ENCODE measurements at places on chromosomes 11 and 22.

GRCh38 chr22:45163099-45163450 is 650 bp upstream of the NUP50 start:
- DNase-seq: no peak

DNA sequence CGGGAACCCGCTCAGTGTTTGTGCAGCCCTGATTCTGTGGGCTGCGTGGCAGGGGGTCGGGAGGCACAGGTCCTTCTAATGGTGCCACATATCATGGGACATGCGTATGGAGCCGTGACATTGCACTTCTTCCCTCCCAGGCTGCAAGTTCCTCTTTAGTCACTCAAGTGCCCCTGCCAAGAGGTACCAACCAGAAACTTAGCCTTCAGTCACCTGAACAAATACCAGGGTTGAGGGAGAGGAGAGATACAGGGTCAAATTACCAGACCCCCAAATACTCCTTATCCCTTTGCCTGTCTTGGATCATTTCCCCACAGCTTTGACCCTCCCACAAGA is 209.1 kb downstream of the BUD13 start:
- no peak for DNase-seq

DNA sequence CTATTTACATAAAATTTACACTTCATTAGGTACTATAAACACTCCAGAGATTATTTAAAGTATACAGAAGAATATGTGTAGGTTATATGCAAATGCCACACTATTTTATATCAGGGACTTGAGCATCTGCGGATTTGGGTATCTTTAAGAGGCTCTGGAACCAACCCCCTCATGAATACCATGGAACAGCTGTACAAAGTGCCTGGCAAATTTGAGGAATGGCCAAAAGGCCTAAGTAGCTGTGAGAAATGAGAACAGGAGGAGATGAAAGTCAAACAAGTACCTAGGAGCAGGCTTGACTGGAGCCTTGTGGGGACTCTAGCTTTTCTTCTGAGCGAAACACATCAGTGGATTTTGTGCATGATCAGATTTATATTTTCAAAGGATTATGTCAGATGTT is 149.3 kb downstream of the RBFOX2 start:
- DNase-seq: no peak

DNA sequence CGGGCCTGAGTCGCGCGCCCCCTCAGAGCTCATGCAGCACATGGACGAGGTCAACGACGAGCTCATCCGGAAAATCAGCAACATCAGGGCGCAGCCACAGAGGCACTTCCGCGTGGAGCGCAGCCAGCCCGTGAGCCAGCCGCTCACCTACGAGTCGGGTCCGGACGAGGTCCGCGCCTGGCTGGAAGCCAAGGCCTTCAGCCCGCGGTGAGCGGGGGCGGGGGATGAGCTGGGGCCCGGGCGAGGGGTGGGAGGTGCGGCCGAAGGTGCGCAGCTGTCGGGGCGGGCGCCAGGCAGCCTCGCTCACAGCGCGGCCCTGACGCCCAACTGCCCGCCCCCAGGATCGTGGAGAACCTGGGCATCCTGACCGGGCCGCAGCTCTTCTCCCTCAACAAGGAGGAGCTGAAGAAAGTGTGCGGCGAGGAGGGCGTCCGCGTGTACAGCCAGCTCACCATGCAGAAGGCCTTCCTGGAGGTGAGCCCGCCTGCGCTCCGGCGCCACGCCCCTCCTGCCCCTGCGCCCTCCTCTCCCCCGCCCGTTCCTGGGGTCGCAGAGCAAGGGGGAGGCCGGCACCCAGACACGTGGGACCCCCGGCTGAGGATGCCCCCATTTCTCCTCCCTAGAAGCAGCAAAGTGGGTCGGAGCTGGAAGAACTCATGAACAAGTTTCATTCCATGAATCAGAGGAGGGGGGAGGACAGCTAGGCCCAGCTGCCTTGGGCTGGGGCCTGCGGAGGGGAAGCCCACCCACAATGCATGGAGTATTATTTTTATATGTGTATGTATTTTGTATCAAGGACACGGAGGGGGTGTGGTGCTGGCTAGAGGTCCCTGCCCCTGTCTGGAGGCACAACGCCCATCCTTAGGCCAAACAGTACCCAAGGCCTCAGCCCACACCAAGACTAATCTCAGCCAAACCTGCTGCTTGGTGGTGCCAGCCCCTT is 20.5 kb downstream of the EPS8L2 start:
- DNase-seq: no peak

GRCh38 chr11:128565881-128566280 is 21.5 kb downstream of the ETS1 start:
- DNase-seq: no peak

- DNase-seq: no peak
Observed at GRCh38 chr11:117319214-117319840, 3.3 kb upstream of the BACE1 start.

DNA sequence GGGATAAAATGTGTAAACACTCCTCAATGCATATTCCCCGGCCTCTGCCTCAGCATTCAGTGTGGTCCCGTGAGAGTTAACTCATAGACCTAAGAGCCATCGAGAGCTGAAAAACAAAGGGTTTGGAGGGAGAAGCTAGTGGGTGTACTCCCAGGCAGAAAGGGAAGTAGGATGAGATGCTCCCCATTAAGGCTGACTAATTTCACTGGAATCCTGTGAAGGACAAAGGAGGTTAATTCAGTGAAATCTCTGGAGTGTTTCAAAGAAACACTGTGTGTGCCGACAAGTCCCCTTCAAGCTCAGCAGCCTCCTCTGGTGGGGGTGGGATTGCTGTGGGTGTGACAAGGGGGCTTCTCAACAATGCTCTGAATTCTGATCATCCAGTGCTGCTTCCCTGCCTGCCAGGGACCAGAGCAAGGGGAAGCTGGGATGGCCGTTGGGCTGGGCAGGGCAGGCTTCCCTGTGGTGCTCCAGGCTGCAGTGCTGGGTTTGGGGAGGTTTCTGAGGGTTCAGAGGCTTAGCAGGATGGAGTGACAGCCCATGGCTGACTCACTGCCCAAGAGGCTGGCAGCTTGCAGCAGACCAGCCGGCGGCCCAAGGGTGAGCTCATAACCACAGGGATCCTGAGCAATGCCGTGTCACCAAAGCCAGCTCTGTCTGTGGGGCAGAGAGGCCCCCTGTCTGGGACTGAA is 61.4 kb upstream of the BMAL1 start:
- no peak for DNase-seq

DNA sequence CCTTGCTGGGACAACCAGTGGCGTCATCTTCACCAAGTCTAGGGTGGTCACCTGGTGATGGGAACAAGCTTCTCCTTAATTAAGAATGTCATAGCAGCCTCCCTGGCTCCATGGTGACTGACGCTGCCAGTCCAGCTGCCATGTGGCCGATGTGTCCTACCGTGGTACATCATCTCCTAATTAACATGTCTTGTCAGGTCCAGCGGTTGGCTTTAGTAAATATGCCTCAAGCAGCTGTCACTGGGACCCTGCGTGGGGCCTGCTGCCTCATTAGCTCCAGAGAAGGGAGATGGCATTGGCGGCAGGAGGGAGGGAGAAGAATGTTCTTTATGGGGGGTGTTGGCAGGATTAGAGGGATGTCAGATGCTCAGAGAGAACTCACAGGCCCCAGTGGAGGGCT is 271.9 kb downstream of the ST3GAL4 start:
- DNase-seq: no peak

GRCh38 chr11:18987454-18988231 is 48.4 kb upstream of the MRGPRX1 start:
- DNase-seq: no peak

Measured in GM18507 (cell line).